ENCODE measurements at places on chromosomes 3 and 15.

- no peak for DNase-seq
Observed at GRCh38 chr15:49040151-49040550, 6.1 kb downstream of the SECISBP2L start.

DNA sequence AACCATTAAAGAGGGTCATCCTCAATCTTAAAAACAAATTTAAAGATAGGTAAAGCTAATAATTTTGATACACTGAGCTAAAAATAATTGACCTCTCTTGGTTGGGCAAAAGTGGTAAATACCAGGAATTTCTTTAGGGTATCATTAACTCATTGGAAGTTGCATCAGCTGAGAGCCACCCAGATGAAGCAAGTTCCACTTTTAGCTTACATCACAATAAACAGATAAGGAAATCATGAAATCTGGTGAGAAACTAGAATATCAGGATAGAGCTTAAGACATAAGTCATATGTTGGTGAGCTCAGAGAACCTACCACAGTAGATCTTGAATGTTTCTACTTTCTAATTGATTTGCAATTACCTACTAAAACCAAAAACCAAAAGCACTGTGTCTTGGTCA lies 97.4 kb upstream of the SLC2A2 start:
- DNase-seq = no peak

GRCh38 chr3:34024447-34025240 lies 226.2 kb downstream of the PDCD6IP start:
- DNase-seq = no peak

DNA sequence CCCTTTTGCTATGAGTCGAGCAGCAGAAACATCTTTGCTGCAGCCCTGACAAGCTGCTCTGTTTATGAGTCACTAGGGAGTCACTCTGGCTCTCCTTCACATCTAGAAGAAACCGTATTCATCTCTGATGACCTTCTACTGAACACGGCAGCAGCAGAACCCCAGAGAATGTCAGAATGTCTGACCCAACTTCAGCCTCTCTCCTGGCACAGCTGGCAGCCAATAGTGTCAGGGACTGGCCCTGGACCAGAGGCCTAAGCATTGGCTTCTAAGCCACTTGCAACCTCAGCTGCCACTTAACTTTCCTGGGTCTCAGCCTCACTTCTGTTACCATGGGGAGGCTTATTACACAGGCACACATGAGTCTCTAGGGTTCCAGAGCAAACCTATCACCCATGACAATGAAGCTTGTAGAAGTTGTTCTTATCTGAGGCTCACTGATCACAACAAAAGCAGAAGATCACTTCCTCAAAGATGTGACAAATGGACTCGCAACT lies 184.1 kb upstream of the TLE3 start:
- DNase-seq = no peak

DNA sequence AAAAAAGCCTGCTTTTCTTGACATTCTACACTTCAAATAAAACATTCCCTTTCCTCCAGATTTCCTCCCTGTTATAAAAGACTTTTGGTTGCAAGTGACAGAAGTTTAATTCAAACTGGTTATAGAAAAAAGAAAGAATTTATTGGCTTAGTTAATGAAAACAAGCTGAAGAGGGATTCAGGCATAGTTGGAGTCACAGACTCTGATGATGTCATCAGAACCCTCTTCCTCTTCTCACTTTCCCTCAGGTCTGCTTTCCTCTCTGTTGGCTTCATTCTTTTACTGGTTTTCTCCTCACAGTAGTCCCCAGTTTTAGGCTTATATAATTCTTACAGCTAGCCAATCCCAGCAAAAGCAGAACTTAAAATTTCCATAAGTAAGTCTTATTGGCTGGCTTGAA lies 32.0 kb upstream of the MBNL1 start:
- no peak for DNase-seq

GRCh38 chr15:73881579-73882320 lies 8.4 kb downstream of the TBC1D21 start:
- DNase-seq = no peak

DNA sequence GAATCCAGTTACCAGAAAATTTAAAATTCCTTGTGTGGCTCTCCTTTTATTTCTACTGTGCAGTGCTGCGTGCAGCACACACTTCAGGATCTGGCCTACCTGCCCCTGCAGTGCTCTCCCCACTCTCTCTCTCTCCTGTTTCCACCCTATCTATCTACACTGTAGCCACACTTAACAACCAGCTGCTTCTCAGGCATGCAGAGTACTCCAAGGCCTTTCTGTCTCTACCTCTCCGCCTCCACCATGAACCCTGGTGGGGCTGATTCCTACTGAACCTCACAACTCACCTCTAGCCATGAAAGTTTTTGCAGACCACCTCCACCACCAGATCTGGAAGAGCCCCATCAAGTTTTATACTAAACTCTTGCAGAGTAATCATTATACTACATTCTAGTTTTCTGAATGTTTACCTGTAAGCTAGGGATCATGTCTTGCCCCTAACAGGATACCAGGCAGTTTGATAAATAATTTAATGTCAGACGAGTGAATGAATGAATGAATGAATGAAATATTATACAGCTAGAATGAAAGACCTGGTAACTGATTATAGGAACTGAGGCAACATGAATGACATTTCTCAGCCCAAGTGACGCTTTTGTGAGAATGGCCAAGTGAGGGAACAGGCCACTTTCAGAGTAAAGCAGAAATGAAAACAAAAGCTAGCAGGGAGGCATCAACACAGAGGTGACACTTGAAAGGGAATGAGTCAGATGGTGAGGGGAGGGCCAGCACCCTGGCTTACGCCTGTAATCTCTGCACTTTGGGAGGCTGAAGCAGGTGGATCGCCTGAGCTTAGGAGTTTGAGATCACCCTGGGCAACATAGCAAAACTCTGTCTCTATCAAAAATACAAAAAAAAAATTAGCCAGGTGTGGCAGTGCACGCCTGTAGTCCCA lies 363.5 kb downstream of the FOXP1 start:
- DNase-seq = no peak

DNA sequence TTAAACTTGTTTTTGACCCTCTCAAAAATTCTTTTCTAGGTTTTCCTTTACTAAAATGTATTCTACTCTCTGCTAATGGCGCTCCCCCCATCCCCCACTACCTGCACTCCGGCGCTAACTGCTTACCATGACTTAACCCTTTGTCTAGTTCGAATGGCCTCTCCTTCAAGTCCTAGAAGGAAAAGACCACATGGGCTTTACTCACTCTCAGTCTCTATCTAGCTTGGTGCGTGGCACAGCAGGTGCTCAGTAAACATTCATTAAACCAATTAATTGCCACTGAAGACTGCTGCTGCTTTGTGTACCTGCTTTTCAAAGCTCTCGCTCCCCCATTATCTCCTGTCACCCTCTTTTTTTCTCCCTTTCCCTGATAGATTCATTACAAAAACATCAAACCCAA lies 457.7 kb upstream of the THRB start:
- DNase-seq = no peak

GRCh38 chr3:115518100-115518852 lies 105.0 kb upstream of the GAP43 start:
- DNase-seq = no peak

GRCh38 chr3:116707531-116707930 lies 2.0 kb upstream of the TUSC7 start:
- no peak for DNase-seq

- no peak for DNase-seq
Observed at GRCh38 chr3:71064956-71065763, 518.4 kb downstream of the FOXP1 start.

DNA sequence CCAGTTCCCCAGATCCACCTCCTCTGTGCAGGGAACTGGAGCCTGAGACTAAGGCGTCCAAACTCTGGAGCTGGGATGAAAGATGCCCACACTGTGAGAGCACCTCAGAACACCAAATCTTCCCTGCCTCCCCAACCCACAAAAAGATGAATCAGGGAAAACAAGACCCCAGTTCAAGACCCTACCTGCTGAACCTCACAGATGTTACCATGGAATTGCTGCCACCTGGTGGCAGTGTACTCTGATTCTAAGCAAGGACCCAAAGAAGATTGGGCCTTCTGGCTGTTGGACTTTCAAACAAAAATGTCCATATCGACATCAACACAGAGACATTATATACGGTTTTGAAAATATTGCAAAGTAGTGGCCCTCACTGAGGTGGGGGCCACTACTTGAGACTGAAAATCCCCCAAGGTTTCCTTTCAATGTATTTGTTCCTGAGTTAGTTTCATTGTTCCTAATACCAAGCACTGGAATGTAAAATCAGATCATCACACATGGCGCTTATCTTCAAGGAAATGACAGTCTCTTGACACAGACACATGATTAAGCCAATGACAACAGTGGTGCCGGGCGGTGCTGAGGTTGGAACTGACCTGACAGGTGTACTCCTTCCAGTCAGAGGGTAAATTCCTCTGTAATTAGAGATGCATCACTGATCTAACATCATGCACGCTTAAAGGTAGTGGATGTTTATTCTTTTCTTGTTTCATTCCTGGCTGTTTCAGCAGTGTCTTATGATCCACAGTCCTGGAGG lies 67.6 kb downstream of the SLC6A11 start:
- DNase-seq = no peak

- no peak for DNase-seq
Observed at GRCh38 chr15:90072978-90073640, 29.2 kb downstream of the IDH2 start.

DNA sequence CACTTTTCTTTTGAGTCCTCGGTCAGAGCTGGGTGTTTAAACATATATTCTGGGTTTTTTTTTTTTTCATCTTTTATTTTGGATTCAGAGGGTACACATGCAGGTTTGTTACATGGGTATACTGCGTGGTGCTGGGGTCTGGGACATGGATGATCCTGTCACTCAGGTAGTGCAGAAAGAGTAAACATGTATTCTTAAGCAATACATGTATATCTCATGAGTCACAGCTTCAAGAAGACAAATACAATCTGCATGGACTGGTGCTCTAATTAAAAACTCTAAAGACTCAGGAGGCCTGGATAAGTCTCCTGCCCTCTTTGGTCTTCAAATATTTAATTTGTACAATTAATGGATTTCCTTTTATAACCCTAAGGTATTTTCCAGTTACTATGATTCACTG lies 50.6 kb upstream of the PHLDB2 start:
- DNase-seq = no peak

DNA sequence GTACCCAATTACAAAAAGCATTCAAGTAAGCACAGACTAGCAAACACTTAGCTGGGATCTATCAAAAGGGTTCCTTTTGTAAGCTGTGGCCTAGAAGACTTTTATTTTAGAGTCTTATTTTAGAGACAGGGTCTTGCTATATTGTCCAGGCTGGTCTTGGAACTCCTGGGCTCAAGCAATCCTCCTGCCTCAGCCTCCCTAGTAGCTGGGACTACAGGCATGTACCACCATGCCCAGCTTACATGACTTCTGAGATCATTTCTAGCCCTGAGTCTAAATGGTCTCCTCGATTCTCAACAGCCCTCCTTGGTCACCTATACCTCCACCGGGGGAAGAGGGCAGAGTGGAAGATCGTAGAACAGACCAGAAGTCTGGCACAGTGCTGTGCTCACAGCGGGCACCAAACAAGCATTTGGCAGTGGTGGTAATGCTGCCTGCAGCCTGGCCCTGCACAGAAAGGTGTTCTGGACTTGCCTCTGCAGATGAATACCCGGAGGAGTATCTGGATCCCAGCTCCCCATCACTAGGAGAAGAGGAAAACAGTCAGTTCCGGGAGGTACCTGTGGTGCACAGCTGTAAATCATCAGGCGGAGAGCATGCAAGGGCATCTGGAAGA lies 2.4 kb downstream of the FAM219B start:
- no peak for DNase-seq

GRCh38 chr3:58041826-58042324 lies 33.7 kb downstream of the FLNB start:
- no peak for DNase-seq
